ENCODE measurements at places on chromosomes 2 and 18.

DNA sequence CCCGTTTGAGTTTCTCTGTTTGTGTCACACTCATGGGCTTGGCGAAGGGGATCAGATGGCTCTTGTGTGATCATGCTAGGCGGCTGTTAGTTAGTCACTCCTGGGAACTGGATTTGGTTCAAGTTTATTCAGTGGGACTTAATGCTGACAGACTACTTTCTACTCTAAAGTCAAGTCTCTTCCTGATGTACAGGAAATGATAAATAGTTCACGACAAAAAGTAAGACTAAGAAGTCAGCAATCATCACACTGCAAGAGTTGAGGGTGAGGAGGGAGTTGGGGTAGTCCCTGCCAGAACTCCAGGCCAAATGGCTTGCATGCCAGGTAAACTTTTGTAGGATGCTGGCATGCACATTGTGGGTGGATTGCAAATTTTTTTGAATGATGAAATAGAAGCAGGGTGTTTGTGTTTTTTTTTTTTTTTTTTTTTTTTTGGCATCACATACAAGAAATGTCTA, 25.1 kb upstream of the CCL20 start:
- DNase-seq: no peak

DNA sequence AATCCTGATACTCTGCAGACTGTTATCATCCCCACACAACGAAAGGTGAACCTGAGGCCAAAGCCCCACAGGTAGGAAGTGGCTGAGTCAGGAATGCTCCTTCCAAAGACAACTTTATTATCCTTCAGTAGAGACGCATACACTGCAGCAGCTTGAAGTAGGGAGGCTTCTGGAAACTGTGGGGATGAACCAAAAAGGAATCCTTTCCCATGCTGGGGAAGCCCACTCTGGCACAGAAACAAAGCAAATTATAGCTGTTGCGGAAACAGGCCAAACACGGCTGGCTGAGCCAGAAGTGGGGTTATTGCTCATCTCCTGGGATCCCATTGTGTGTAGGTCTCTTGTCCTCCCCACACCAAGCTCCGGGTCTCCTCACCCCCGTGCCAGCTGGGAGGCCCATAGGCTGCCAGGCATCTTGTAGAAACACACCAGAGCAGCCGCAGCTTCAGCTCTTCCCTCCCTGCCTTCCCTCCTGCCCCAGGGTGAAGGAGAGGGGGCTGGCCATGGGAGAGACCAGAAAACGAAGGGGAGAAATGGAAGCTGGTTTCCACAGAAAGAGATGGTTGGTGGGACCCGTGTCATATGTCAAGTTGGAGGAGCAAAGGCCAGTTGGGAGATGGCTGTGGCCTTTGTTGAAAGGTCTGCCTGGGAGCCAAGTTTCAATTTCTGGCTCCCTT, 176.9 kb upstream of the NABP1 start:
- DNase-seq: no peak

GRCh38 chr2:15953891-15954680, 13.7 kb downstream of the MYCN start:
- DNase-seq: no peak

DNA sequence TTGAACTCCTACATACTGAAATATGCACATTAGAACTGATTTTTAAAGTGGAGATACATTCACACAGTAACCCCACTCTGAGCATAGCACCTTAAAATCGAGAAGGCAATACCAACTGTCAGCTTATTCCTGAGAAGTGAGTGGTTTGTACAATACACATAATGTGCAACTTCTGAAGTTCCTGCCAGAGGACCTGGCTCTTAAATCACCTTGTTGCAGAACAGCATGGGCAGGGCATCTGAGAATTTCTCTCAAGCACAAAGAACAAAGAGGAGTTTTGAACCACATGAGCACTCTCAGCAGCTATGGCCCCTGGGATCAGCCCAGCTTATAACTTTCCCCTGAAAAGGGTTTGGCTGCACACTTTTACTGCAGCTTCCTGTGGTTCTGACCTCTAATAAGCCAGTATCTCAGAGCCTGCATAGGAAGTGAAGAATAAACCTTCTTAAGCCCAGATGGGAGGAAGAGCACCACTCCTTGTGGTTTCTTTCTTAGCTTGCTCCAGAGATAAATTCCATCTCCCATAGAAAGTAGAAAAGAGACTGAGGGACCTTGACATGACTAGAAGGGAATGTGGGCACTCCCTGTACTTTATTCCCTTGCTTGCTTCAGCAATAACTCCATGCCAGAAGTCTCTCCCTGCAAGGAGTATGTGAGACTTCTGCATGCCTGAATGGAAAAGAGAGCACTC, 862.3 kb downstream of the SUCLG1 start:
- no peak for DNase-seq

DNA sequence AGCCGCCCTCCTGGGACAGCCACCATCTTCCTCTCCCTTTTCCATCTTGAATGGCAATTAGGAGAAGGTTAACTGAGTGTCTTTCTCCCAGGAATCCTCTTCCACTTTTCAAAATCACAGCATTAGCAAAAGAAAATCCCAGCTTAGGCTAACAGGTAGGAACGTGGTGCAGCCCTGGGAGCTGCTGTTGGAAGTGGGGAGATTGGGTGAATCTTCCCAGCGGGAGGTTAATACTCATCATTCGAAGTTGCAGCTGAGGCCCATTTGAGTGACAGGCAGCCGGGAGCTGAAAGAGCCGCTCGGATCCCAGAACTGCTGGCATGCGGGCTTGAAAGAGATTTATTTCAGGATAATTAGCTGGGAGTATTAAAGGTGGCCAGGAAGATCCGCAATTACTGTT, 306.0 kb downstream of the BCL11A start:
- no peak for DNase-seq

- DNase-seq: no peak
These were observed 59.4 kb upstream of the RAPH1 start for GRCh38 chr2:203594541-203594940.

DNA sequence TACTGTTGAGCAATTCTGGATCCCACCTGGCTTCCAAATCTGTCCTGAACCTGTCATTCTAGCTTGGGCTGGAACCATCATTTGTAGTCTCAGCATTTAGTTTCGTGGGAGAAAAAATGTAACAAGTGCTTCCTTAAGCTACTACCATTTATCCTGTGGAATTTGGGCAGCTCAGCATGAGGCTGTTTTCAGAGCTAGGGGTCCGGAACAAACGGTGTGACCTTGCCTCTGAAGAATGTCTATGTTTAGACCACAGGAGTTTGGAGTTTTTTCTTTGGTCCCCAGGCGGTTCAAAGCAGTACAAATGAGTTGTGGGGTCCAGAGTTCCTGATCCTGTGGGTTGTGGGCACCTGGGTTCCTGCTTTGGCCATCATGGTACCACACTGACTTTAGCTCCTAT, 59.1 kb upstream of the TMEM178A start:
- DNase-seq: no peak

DNA sequence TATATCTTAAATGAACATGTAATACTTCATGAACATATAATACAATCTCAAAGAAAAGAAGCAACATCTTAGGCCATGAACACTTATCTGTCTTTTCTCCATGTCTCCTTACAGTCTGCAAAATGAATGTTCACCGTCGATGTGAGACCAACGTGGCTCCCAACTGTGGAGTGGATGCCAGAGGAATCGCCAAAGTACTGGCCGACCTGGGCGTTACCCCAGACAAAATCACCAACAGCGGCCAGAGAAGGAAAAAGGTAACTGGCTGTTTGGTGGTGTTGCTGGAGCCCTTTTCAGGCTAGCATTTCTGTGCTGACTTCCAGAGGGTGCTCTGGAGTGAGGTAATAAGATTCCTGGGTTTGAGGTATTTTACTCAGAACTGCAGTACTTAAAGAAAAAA, 295.9 kb upstream of the EPAS1 start:
- no peak for DNase-seq

DNA sequence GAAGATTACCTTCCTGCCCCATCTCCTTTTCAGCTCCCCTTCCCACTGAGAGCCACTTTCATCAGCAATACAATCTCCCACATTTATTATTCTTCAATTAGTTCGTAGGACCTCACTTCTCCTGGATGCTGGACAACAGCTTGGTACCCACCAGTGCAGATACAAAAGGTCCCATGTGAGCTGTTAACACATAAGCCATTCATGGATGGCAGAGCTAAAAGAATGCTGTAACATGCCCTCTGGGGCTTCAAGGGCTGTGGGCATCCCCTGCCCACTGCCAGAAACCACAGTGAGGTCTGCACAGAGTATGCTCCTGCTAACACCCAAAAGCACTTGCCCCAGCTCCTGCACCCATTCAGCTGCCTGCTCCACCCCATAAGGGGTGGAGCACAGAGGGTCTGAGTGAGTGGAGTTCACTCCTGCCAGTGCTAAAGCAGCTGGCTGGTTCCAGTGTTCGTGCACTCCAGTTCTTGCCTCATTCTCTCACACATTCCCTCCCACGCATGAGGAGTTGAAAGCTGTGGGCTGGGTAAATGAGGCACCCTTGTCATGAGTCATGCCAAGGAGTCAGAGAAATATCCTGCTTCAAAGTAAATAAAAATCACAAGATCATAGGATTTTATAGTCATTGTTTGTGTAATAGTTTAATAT, 305.9 kb upstream of the TMEFF2 start:
- no peak for DNase-seq

GRCh38 chr18:45519411-45520280, 95.6 kb upstream of the SLC14A2 start:
- DNase-seq: no peak

GRCh38 chr2:96549967-96550786, 13.6 kb downstream of the ARID5A start:
- no peak for DNase-seq

GRCh38 chr2:218501665-218502064, 66.5 kb downstream of the USP37 start:
- DNase-seq: no peak

- no peak for DNase-seq
These were observed 2.1 kb upstream of the B3GNT7 start for GRCh38 chr2:231393149-231394131.

All from activated CD8-positive, alpha-beta memory T cell treated with anti-CD3 and anti-CD28 coated beads, Interleukin-2, amount 50 U/mL, for 4 hours (primary cell).